ENCODE measurements at places on chromosomes 6 and 20.

GRCh38 chr6:87897663-87898062 is 150.0 kb upstream of the SPACA1 start:
- no peak for DNase-seq

- DNase-seq: no peak
Measured at GRCh38 chr20:58523971-58524315, 8.7 kb upstream of the APCDD1L start.

GRCh38 chr20:53826597-53827291 is 233.1 kb upstream of the ZNF217 start:
- no peak for DNase-seq

- no peak for DNase-seq
Measured at GRCh38 chr6:31473780-31474761, 23.9 kb upstream of the MICB start.

GRCh38 chr20:53226826-53227225 is 254.7 kb downstream of the TSHZ2 start:
- no peak for DNase-seq

DNA sequence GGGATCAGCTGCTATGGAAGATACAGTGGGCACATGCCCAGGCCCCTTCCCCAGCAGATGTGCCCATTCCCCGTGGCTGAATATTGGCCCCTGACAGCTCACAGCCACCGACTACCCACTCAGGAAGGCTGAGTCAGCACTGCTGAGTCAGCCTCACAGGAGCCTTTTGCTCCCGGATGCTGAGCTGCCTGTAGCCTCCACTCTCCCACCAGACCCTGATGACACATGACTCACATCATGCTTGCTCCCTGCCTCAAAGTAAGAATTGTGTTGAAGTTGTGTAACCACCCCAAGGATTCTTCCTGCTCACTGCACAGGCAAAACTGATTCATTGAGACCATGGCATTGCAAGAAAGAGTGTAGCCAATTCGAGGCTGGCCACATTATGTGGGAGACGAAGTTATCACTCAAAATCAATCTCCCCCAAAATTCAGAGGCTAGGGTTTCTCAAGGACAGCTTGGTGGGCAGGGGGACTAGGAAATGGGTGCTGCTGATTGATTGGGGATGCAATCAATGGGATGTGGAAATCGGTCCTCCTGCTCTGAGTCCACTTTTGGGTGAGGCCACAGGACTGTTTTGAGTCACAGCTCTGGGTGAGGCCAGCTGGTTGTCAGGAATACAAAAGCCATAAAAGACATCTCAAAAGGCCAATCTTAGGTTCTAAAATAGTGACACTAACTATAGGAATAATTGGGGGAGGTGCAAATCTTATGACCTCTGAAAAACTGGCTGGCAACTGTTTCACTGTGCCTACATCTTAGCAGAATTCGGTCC is 556.6 kb upstream of the CDH4 start:
- no peak for DNase-seq

GRCh38 chr6:146297815-146298214 is 245.8 kb upstream of the RAB32 start:
- no peak for DNase-seq

DNA sequence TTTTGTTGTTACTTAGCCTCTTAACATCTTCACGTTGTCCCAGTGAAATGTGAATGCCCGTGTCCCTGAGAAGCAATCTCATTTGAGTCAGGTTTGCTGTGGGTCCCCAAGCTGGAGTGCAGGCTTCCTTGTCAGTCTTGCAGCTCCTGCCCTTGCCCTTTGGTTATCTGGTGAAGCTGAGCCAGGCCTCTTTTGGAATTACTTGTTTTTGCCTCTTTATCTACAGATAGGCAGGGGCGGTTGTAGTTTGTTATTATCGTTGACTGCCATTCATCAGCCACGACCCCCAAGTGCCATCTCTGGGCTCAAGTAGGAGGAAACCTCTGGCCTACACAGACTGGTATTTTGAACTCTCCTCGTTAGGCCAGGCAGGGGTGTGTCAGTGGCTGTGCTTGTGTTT is 2.2 kb downstream of the TMEM14C start:
- no peak for DNase-seq

GRCh38 chr6:16825784-16826183 is 64.5 kb upstream of the ATXN1 start:
- no peak for DNase-seq

DNA sequence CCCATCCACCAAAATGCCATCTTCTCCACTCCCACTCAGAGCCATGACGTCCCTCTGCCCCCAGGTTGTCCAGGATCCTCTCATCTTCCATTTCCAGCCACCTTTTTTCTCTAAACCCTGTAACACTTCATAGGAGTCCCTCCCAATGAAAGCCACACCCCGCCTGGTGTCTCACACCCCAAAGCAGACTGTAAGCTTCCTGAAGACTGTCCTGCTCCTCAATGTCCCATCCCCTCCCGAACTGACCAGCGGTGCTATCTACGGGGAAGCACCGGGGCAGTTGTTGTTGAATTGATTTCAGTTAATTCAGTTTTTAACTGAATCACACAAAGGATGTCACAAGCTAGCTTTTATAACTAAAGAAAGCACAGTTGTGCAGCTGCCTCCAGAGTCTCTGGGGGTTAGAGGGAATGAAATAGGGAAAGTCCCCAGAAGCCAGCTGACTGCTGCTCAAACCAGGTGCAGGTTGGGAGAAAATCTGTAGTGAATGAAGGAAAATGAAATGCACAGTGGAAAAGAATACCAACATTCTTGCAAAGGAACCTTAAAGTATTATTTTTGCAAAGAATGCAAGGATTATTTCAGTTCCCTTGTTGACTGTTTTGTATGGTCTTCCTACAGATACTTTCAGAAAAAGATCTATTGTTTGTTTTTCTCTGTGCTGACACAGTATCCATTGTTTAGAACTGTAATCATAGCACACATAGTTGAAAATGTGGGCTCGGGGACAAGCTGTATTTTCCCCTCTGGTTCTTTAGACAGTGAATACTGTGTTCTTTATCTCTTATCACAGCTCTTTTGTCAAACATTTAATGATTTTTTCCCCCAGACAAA is 222.6 kb upstream of the QKI start:
- DNase-seq: no peak

- no peak for DNase-seq
Measured at GRCh38 chr6:14665827-14666724, 548.5 kb downstream of the CD83 start.

GRCh38 chr6:68635706-68636513 is 828 bp downstream of the ADGRB3 start:
- DNase-seq: no peak

GRCh38 chr6:53441761-53442160 is 93.0 kb upstream of the ELOVL5 start:
- no peak for DNase-seq

- DNase-seq: no peak
Measured at GRCh38 chr6:119250036-119250435, 99.5 kb downstream of the MAN1A1 start.

GRCh38 chr20:8601542-8601912 is 467.4 kb upstream of the PLCB4 start:
- no peak for DNase-seq

DNA sequence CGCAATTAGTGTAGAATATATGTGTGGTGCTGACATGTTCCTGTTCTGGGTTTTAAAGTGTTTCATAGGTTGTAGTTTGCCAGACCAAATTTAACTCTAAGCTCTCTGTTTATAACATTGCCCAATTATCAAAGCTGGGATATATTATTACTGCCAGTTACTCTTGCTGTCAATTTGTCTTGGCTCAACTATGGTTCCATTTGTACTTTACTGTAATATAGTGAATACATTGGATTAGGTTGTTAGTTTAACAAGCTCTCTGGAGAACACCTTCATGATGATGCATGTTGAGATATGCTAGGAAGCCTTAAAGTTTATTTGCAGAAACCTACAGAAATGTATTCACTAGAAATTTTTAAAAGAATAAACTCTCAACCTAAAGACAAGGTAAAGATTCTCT is 259.6 kb downstream of the ZFAND3 start:
- no peak for DNase-seq

GRCh38 chr6:170433163-170434116 is 119.7 kb downstream of the PSMB1 start:
- no peak for DNase-seq

GRCh38 chr6:105596284-105596755 is 193.4 kb upstream of the PREP start:
- DNase-seq: no peak

DNA sequence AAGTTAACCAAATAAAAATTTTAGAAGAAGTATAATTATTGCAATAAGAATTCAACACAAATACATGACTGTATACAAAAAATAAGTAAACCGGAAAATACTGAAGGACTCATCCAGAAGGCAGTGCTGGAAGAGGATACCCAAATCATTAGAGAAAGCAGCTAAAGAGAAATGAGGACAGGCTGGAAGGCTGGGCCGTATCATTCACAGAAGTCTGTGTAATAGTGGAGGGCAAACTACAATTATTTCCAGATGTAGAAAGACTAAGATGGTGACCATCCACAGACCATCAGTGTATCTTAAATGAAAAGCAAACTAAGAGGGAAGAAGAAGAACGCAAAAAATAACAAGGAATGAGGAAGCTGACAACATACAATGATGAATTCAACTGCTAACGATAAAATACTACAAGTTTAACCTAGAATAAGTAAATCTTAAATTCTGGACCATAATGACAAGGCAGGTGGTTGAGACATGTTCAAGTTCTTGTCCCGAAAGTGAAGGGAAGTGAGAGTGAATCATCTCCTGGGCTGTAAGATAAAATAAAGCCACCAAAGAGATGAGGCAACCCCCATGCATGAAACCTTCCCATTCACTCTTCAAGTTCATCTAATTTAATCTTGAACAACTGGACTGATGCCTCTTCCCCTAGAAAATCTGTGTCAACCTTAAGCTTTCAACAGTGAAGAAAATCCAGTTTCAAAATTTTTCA is 71.5 kb downstream of the SLC23A2 start:
- no peak for DNase-seq

DNA sequence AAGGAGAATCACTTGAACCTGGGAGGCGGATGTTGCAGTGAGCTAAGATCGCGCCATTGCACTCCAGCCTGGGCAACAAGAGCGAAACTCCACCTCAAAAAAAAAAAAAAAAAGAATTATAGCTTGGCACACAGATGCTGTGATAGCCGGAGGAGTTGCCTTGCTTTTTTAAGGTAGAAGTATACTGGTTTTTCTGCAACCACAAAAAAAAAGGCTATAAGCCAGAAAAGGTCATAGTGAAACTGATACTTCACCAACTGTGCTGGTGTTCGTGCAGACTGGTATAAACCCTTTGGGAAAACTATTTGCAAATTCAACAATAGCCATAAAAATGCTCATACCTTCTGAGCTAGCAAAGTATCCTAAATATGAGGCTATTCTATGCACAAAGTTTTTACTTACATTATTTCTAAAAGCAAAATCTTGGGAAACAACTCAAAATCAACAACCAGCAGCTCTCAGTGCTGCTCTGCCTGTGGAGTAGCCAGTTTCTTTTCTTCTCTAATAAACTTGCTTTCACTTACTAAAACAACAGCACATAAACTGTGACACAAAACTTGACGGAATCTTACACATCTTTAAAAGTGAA is 44.0 kb downstream of the B4GALT5 start:
- no peak for DNase-seq

DNA sequence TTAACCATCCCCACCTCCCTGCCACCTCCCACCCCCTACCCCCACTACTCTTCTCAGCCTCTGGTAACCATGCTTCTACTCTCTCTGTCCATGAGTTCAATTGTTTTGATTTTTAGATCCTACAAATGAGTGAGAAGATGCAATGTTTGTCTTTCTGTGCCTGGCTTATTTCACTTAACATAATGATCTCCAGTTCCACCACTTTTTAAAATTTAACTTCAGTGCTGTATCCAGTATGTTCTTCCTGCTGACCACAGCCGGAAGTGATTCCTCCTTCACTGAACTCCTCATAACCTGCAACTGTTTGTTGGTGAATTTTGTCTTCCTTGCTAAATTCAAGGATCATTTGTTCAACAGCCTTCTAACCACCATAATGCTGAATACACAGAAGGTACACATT is 3.9 kb downstream of the MAP7 start:
- no peak for DNase-seq

DNA sequence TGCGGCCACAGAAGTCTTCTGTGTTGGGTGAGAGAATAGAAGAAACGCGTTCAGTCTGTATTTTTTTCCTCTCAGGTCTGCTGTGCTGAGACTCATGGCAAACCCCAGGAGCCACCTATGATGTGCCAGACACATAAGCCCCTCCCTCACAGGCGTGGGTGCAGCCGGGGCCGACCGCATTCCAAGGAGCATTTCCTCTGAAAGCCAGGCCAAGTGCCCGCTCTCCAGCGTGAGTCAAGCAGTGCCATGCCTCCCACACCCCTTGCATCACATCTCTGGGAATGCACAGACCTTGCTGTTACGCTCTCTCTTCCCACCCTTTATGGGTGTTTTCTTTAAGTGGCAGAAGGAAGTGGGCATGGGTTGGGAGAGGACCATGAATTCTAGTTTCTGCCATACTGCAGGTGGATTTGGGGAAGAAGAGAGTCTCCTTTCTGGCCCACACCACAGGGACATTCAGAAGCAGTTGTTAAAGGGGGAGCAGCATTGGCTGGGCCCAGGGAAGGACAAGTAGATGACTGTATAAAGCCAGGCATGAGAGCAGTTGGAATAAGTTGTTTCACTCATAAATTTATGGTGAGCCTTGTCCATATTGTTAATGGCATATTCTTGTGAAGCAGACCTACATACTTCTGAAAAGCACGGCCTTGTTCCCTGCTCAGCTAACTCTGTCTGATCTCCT is 37.1 kb upstream of the TFAP2A start:
- peak; percentile 66 for DNase-seq

DNA sequence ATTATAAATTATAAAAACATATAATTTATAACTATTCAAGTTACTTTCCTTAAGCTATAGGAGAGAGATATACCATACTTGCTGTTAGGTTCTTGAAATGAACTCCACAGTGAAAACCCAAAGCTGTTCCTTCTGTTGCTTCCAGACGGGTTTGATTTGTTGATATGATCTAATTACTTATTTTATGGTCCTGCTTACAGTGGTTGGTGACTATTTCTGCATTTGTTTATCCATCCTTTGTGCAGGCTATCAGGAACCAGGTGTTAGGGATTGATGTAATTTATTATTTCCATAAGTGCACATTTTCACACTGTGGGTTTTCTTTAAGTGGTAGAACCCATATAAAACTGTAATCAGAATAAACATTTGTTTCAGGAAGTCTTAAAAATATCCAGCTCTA is 167.1 kb downstream of the KIF6 start:
- DNase-seq: no peak

GRCh38 chr20:45338121-45339030 is 9.8 kb downstream of the SDC4 start:
- DNase-seq: no peak

GRCh38 chr6:111951497-111952085 is 78.3 kb upstream of the FYN start:
- no peak for DNase-seq

GRCh38 chr20:561437-562231 is 18.0 kb upstream of the CSNK2A1 start:
- DNase-seq: peak; percentile 71
